ENCODE measurements at places on chromosomes 2 and 18. TPM values are rescaled to one million over a fixed set of nuclear protein-coding genes. Genes with fewer than 3 reads are reported as not detected.

Gene WNT10A
- not detected for total RNA-seq

Gene GRHL1
- total RNA-seq = under 0.01 TPM

Gene GAD1
- not detected for total RNA-seq

Gene SERPINB2
- not detected for total RNA-seq

Gene MERTK
- not detected for total RNA-seq

Gene FBXO15
- total RNA-seq = 0.53 TPM

Gene FKBP7
- 36.7 TPM for total RNA-seq
